SJSA1 (cell line): ENCODE measurements at places on chromosomes 2 and 18. TPM values are rescaled to one million over a fixed set of nuclear protein-coding genes. Genes with fewer than 3 reads are reported as not detected.

DOK6 gene
- not detected in 2 replicates for total RNA-seq

PIEZO2 gene
- 4.2 and 5.5 TPM in 2 replicates for total RNA-seq

TMEM178A gene
- 0.13 and 0.41 TPM in 2 replicates for total RNA-seq

SP5 gene
- 4.3 and 5.2 TPM in 2 replicates for total RNA-seq

DNA sequence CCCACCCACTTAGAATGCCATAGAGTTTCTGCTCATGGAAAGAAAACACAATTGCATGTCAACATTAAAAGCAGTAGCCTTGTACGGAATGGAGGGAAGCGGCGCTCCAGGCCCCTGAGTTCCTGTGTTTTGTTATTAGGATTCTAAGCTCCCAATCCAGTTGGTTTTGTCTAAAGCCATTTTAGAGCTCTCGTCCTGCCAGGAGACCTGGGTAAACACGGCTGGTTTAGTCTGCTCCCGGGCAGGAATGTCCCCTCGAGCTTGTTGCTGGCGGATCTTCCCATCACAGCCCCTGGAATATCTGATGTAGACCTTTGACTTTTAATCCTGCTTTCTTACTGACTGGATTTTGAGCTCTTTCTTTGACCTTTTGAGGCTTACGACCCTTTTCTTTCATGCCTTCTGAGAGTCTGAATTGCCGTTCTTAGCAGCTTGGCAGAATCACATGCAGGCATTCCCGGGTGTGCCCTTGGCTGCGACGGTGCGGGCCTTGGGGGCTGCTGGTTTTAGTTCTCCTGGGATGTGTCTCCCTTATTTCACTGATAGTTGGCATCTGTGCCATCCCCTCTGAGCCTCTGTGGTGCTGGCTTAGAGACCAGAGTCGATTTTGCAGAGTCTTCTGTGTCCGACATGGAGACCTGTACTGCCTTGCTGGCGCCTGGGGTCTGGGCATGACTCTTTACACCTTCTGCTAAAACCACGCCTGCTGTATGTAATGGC is 25.4 kb downstream of the GREB1 start:
- DNase-seq, result no peak

- no peak for DNase-seq
Measured at GRCh38 chr2:241865416-241865956, 4.0 kb upstream of the RTP5 start.

DNA sequence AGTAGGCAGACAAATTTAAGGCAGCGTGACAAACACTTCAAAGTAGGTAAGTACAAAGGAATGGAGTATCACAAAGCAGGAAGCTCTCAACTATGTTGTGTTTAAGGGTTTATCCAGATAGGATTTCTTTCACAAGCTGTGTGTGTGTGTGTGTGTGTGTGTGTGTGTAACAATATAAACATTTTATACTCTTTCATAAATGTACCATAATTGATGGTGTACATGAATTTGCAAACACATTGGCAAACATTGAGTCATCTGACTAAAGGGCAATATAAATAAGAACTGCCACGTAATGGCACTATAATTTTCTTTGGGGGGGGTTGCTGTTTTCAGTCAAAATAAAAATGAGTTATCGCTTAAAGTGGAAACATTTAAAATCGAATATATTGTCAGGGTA is 1004.4 kb upstream of the DDX18 start:
- no peak for DNase-seq

- no peak for DNase-seq
Measured at GRCh38 chr2:9391961-9392720, 31.2 kb downstream of the ITGB1BP1 start.
